ENCODE measurements at places on chromosomes 12 and 14. TPM values are rescaled to one million over a fixed set of nuclear protein-coding genes. Genes with fewer than 3 reads are reported as not detected.

Gene GLI1
- total RNA-seq = 0.07 TPM

Gene CLEC2A
- not detected for total RNA-seq

Gene CCDC198
- not detected for total RNA-seq

Gene KRT6A
- total RNA-seq = not detected

GRCh38 chr14:34946699-34947098, 36.1 kb upstream of the SRP54 start:
- DNase-seq = no peak
- no peak overlapping the region for H3K27ac ChIP-seq
- no peaks in the 10 kb centered on the region for H3K27me3 ChIP-seq

DNA sequence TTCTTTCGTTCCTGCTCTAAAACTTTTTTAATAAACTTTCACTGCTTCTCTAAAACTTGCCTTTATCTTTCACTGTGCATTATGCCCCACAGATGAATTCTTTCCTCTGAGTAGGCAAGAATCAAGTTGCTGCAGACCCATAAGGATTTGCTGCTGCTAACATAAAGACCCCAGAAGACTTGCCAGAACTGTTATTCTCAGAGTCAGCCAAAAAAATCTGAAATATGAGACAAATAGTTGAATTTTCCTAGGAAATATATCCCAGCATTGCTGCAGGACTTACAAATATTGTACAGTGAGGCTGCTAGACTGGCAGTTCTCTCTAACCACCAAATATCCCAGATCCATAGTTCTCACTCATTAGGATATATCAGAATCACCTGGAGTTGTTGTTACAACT, 349.1 kb upstream of the FLRT2 start:
- DNase-seq = no peak
- H3K36me3 ChIP-seq = no peaks in the 10 kb centered on the region
- H3K4me1 ChIP-seq = no peaks in the 10 kb centered on the region
- no peak overlapping the region for H3K27ac ChIP-seq
- H3K27me3 ChIP-seq = no peaks in the 10 kb centered on the region

DNA sequence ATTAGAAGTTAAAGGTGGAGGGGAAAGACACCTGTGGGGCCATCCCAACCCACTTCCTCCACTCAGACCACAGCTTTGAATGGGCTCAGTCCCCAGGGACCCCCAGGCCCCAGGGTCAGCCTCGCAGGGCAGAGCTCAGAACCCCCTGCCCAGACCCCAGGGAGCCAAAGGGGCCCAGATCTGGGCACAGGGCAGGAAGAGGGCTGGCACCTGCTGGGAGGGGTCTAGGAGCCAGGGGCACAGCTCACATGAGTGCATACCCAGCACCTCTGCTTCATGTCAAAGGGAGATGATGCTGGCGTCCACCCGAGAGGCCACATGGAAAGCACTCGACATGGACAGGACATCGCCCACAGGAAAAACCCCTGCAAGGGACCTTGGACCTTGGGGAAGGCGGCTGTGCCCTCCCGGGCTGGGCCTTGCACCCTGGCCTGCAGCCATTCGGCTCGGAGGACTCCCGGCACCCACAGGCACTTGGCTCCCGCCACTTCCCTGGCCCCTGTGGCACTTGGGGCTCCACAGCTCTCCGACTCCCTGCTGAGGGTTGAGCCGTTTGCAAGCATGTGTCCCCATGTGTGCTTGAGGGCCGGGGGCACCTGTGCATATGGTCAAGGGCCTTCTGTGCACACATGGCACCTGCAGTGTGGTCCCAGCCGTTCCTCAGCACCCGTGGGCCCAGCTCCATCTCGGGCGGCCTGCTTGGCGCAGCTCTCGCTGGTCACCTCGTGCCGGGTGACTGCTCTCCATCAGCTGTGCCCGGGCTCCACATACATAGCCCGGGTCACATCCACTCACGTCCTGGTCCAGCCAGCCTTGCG, 7.8 kb upstream of the AMN start:
- no peaks in the 10 kb centered on the region for H3K4me1 ChIP-seq
- no peak for DNase-seq
- H3K27ac ChIP-seq = no peak overlapping the region
- H3K27me3 ChIP-seq = no peaks in the 10 kb centered on the region
- H3K36me3 ChIP-seq = no peaks in the 10 kb centered on the region
- H3K4me3 ChIP-seq = no peak overlapping the region

- no peak for DNase-seq
- H3K27ac ChIP-seq = no peak overlapping the region
- H3K4me1 ChIP-seq = no peaks in the 10 kb centered on the region
- H3K27me3 ChIP-seq = peaks cover 9% of the 10 kb centered on the region
These were observed 45.3 kb upstream of the PLBD1 start for GRCh38 chr12:14612898-14613445.

Measured in activated CD4-positive, alpha-beta memory T cell treated with anti-CD3 and anti-CD28 coated beads for 36 hours (primary cell).